ENCODE measurements at places on chromosomes 5 and 9.
A peak's percentile ranks its signal among the peaks of the same experiment; 100 is the strongest.

GRCh38 chr5:131252824-131253171, 11.1 kb upstream of the CDC42SE2 start:
- DNase-seq, result peak; percentile 17

GRCh38 chr5:113319256-113320053, 115.3 kb downstream of the TSSK1B start:
- no peak for DNase-seq

- no peak for DNase-seq
Measured at GRCh38 chr9:78707481-78707991, 410.6 kb downstream of the PSAT1 start.

- no peak for DNase-seq
Measured at GRCh38 chr9:135008416-135008815, 79.1 kb upstream of the OLFM1 start.

GRCh38 chr5:149061341-149061740, 1.5 kb downstream of the SH3TC2 start:
- DNase-seq, result no peak

DNA sequence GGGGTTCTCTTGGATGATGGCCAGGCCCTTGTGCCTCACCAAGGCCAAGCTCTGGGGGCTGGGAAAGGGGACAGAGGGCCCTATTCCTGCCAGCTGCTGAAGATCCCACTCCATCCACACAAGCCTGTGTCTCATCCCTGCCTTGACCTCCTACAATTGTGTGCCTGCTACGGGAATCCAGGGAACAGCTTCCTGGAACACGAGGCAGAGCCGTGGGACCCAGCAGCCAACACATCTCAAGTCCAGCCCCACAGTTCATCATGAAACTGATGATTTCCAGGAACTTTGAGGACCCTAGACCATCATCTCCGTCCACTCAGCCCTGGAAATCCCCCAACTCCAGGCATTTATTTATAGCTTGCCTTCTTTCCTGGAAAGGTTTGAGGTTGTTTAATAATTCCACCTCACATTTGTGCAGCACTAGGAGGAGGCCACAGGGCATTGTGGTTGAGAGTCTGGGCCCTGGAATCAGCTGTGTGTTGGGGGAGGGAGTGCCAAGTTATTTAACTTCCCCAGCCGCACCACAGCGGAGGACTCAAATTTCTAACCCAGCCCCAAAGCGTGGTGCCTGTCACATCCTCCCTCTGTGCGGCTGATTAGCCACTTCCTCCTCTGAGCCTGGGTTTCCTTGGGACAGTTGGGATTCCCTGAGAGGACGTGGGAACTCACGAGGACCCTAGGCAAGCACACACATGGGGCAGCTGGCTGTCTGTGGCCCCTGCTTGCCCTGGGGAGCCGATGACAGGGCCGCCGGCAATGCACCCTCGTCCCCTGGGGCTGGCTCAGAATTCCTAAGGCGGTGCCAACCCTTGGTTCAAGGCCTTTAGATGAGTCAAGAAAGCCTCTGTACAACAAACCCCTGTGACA, 58.2 kb upstream of the GGTA1 start:
- no peak for DNase-seq

GRCh38 chr9:127365461-127365860, 31.5 kb upstream of the SLC2A8 start:
- DNase-seq, result no peak

- no peak for DNase-seq
Measured at GRCh38 chr9:137784046-137784445, 93.5 kb upstream of the CACNA1B start.

DNA sequence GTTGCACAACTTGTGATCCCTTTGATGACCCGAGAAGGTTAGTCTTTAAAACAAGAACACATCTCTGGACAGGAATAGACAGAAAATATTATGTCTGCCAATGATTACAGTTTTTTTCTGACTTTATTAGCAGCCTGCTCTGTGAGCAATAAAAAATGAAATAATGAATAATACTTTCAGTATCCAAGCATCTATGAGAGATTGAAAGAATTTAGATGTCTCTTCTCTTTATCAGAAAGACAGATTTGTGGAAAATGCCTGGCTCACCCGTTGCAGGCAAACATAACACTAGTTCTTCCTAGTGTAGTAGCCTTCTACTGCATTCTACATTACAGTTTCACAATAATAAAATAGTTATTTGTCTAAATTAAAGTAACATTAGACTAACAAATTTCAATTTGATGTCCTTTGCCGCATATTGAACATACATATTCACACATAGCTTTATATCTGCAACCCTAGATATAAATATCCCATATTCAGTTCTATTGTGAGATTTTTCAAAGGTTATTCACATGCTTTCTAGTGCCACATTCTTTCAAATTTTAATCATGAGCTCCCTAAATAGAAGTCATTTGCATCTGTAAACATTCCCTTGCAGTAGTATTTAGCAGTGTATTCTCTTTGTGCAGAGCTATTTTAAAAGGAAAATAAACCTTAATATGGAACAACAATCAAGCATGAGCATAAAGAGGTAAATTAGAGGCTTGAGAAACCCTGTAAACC, 267.3 kb downstream of the EFNA5 start:
- DNase-seq, result no peak

DNA sequence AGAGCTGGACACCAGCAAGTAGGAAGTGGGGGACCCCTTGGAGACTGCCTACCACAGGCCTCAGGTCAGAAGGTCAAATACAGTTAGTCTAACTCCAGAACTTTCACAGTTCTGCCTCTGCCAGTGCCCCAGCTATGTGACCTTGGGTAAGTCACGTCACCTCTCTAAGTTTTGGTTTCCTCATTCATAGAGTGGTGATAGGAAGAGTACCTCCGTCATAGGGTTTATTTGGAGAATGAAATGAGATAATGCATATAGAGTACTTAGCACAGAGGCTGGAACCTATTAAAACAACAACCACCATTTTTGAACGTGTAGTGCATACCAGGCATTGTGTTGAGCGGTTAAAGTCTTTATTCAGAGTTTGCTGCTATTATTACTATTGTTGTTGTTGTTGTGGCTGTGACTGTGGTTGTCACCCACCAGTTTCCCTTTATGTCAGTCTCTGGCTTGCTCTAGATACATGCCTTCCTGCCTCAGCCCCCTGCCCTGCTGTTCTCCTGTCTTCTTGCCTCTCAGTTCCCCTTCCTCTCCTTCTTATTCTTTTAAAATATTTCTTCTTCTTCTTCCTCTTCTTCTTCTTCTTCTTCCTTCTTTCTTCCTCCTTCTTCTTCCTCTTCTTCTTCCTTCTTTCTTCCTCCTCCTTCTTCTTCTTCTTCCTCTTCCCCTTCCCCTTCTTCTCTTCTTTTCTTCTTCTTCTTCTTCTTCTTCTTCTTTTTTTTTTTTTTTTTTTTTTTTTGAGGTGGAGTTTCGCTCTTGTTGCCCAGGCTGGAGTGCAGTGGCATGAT, 67.8 kb downstream of the RALGPS1 start:
- DNase-seq, result no peak

All from stimulated activated CD4-positive, alpha-beta T cell treated with anti-CD3 and anti-CD28 coated beads, Interleukin-1b, Interleukin-23, amount 100 ng/mL, for 1 hour (primary cell).